ENCODE measurements at places on chromosomes 5 and 9.

DNA sequence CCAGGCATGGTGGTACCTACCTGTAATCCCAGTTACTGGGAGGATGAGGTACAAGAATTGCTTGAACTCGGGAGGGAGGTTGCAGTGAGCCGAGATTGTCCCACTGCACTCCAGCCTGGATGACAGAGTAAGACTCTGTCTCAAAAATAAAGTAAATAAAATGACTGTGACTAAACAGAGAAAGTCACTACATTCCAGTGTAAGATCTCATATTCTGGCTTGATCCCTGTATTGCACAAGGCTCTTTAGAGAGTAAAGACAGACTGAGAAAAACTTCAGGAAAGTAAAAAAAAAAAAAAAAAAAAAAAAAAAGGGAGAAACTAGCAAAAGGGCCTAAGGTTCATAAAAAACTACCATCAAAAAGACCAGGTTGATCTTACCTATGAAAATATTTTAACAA lies 106.6 kb upstream of the PJA2 start:
- no peak for DNase-seq

- DNase-seq: no peak
Measured at GRCh38 chr5:156178117-156178516, 148.8 kb upstream of the SGCD start.

GRCh38 chr5:43409809-43410271 lies 2.4 kb downstream of the CCL28 start:
- DNase-seq: no peak

DNA sequence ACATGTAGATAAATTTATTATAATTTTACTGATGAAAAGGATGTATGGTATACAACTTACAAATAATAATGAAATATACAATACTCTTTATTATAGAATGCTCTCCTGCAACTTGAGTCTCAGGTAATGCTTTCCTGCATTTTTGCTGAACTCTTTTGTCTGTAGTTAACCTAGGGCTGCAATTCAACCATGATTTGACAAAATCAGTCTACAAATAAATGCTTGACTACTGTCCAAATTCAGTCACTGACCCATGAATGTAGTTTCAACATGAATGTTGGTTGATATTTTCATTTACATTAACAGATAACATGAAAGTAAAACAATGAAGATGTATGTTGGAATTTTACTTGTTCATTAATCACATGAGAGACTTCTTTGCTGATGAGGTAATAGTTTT lies 320.9 kb downstream of the ZSWIM6 start:
- no peak for DNase-seq

GRCh38 chr9:85534340-85534739 lies 207.4 kb downstream of the AGTPBP1 start:
- DNase-seq: no peak

Data from stimulated activated CD8-positive, alpha-beta memory T cell treated with anti-CD3 and anti-CD28 coated beads, Interleukin-4, amount 100 ng/mL, for 1 hour (primary cell).